Activated T-cell treated with anti-CD3 and anti-CD28 coated beads for 1 hour (primary cell): ENCODE measurements at places on chromosomes 16 and 17.

- no peak for DNase-seq
Observed at GRCh38 chr16:51919736-51920135, 627.2 kb downstream of the TOX3 start.

DNA sequence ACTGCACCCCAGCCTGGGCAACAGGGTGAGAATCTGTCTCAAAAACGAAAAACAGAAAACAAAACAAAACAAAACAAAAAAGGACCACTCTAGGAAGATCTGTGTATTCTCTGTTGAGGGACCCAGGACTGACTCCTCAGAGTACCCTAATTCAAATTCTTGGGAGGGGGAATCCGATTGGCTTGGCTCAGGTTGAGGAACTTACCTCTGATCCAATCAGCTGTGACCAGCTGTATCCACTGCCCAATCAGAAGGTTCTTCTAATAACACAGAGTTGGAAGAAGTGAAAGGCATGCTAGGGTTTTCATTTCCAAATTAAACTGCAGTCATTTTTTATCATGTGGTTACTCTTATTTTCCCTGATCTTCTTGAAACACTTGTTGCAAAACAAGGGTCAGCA is 105.9 kb upstream of the CACNG3 start:
- DNase-seq, result no peak

GRCh38 chr17:74061758-74062157 is 141.7 kb upstream of the RPL38 start:
- DNase-seq, result no peak

GRCh38 chr17:30316736-30317135 is 17.1 kb downstream of the TMIGD1 start:
- no peak for DNase-seq

- peak; percentile 18 for DNase-seq
Observed at GRCh38 chr16:17921357-17921978, 415.1 kb downstream of the NPIPA8 start.

DNA sequence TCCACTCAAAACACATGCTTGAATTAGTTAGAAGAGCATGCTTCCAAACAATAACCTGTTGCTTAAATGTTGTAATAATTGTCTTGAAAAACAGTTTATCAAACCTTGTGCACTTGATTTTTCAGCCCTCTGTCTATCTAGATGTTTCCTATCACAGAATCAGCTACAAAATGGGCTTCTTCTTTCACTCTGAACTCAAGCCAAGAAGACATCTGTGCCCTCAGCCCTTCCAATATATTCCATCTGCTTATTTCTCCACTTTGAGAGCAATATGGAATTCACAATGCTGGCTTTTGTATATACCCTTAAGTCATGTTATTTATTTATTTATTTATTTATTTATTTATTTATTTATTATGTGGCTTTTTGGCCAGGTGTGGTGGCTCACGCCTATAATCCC is 234.2 kb downstream of the TOX3 start:
- DNase-seq, result no peak

- DNase-seq, result no peak
Observed at GRCh38 chr16:55645986-55646385, 9.8 kb upstream of the SLC6A2 start.

- no peak for DNase-seq
Observed at GRCh38 chr17:80781211-80781610, 210.4 kb upstream of the CHMP6 start.

DNA sequence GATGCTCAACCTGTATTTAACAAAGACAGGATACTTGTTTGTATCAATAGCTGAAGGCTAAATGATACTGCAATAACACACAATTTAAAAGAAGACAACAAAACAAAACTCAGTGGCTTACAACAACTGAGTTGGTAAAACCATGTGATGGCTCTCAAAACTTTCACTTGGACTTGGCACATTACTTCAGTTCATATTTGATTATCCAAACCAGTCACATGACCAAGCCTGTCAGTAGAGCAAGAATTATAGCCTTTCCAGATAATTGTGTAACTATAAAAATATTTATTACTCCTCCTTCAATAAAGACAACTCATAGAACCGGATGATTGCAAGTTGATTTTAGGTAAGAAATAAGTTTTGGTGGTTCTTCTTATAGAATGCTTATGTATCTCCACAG is 56.8 kb downstream of the NQO1 start:
- no peak for DNase-seq

GRCh38 chr16:77775911-77776909 is 12.2 kb upstream of the VAT1L start:
- DNase-seq, result no peak

DNA sequence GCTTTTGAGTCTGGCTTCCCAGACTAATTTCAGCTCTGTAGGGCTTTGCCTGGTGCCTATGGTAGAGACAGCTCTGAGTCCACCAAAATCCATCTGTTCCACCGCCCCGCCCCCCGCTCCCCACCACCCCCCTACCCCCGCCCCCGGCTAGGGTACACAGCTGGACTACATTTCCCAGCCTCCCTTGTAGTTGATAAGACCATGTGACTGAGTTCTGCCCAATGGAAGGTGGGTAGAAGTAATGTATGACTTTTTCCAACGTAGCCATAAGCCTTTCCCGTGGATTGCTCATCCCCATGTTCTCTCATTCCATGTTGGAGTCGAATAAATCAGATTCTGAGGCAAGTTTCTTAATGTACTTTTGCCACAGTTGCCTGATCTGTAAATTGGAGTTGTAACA is 786.7 kb upstream of the EEF2KMT start:
- DNase-seq, result no peak

GRCh38 chr17:80980397-80981061 is 11.1 kb upstream of the CHMP6 start:
- no peak for DNase-seq

GRCh38 chr16:60776281-60776680 is 1260.0 kb downstream of the CDH8 start:
- no peak for DNase-seq

DNA sequence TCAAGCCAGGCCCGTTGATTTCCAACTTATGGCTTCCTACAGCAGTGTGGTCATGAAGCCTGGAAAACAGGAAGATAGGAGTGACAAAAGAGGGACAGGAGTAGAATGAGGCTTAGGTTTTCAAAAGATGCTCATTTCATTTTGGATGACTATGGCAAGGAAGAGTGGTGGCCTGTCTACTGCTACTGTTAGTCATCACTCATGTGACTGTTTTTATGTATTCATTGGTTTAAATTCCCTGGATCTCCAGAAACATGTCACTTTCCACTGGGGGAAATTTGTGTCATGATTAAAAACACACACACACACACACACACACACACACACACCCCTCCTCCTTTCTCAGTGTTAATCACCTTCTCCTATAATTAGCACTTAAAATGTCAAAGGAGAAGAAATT is 1.1 kb upstream of the CYLD start:
- no peak for DNase-seq

- DNase-seq, result no peak
Observed at GRCh38 chr17:39962642-39963220, at the start of gene GSDMA. GSDMA (plus strand) TSS chr17:39963004; CDS start chr17:39965688, 2,684 bp downstream.

- DNase-seq, result no peak
Observed at GRCh38 chr16:56748826-56749225, 18.9 kb downstream of the NUP93 start.

GRCh38 chr17:60398227-60398959 is 6.5 kb upstream of the USP32 start:
- no peak for DNase-seq

GRCh38 chr17:80704381-80704819 is 159.8 kb downstream of the RPTOR start:
- DNase-seq, result no peak

- no peak for DNase-seq
Observed at GRCh38 chr17:79591014-79591590, 19.7 kb downstream of the RBFOX3 start.

DNA sequence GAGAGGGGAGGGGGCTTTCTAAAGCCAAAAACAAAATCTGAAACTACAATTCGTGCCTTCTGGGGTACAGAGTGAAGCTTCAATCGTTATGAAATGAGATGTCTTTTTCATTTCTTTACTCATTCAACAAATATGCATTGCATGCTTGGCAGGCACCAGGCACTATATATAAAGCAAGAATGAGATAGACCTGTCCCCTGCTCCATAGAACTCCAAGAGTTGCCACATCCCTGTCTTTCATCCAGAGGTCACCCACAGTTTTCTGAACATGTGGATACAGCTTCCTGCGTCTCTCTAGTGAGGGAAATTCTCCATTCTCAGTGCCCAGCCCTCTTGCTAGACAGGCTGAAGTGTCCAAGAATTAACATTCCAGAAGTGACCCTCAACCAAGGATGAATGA is 343.2 kb upstream of the MAF start:
- DNase-seq, result no peak

DNA sequence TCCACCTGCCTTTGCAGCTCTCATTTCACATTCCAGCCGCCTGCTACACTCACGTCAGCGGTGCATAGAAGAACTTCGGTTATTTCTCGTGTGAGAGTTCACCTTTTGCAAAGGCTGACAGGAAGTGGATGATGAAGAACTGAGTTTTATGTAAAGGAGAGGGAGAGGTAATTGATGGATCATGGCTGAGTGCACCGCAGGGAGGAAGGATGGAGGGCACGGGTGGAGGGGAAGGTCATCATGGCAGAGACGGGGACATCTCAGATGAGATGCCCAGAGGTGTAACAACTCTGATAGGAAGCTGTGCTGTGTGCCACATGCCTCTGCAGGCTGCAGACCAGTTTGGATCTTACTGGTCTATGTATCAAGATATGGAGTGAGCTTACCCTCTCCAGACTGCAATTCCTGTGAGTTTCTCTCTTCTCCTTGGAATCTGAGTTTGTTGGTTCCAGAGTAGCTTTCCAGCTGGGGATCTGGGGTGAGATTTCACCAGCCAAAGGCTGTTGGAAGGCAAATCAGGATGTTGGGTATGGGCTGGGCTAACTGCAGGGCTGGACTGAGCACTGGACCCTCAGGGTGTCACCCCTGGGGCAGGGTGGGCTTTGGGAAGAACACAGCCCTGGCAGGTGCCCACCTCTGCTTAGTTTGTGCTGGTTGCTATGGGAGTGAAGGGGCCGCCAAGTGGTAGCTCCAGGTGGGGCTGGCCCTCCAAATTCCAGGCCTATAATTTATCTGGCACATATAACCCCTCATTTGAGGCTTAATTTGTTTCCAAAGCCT is 777.0 kb downstream of the KCNJ18 start:
- DNase-seq, result no peak

DNA sequence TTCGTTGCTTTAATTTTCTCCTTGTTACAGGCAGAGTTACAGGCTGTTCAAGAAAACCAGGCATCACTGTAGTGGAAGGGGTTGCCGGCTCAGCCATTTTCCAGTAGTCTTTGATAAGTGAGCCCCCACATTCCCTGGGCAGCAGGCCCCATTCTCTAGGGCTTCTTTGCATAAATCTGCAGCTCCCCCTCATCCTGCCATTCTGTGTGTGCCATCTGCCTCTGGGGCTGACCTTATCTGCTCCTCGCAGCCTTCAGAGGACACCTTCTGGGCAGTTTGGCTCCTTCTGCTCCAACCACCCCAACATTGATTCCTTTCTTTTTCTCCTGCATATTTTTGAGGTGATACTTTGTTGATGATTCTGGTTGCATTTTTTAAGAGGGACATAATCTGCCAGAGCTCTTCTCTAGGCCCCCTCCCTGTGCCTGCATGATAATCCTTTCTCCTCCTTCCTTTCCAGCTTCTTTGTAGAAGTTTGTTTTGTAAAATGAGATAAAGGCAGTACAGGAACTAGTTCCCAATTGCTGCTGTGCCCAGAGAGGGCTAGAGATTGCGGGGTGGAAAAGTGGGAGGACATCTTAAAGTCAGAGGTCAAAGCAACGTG is 17.1 kb downstream of the RND2 start:
- DNase-seq, result no peak

- DNase-seq, result no peak
Observed at GRCh38 chr17:46044989-46045388, 45.9 kb downstream of the STH start.

GRCh38 chr17:61875804-61876203 is 12.5 kb upstream of the BRIP1 start:
- no peak for DNase-seq

DNA sequence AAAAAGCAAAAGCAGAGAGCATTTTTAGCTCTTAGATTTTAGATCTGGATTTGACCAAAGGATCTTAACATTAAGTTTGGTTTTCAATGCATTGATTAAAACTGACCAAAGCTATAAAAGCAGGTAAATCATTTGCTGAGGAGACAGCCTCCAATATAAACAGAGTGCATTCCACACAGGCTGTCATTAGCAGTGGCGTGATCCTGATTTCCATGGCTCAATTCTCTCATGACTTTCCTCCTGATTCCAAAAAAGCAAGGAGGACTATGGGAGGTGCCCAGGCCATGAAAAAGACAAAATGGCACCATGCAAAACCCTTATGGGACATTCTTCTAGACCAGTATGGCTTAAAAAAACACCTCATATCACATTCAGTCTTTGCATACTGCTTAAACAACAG is 53.5 kb downstream of the PARN start:
- no peak for DNase-seq

DNA sequence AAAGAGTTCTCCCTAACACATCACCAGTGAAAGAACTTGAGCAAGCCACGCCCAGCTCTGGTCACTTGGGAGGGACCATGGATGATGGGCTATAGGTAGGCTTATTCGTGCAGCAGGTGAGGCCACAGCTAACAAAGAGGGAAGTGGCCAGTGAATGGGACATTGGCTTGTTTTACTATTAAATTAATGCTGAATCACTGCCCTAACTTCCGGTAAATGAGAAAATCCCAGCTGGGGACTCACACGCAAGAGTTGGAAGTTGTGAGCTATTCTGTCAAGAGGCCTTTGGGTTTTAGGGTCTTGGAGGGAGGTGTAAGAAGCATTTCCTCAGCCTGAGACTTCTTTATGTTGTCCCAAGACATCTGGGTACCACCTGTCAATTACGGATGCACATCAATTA is 315.3 kb downstream of the XYLT1 start:
- DNase-seq, result no peak

- no peak for DNase-seq
Observed at GRCh38 chr17:80945736-80946135, 45.9 kb upstream of the CHMP6 start.

- no peak for DNase-seq
Observed at GRCh38 chr17:39027455-39028035, 60.3 kb upstream of the FBXO47 start.

DNA sequence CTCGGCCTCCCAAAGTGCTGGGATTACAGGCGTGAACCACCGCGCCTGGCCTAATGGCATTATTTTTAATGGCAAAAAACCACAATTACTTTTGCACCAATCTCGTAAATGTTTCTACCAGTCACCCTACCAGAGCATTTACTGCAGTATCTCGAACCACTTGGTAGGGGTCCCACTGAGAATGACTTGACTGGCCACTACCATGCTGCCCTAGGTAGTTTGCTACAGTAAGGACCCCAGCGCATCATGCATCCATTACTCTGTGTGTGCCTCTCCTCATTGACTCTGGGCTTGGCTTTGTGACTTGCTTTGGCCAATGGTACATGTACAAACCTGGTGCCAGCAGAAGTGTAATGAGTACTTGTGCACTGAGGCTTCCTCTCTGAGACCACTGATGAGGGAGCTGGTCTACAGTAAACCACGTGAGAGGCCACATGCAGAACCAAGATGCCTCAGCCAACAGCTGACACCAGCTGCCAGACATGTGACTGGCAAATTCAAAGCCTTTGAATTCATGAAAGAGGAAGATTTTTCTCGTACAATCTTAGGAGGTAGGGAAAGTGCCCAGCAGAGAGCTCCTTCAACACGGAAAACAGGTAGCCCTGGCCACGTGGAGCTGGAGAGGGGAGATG is 421.7 kb upstream of the C16orf82 start:
- no peak for DNase-seq
